ENCODE measurements at places on chromosomes 2 and 18.

- DNase-seq: no peak
Measured at GRCh38 chr2:60966507-60967405, 50.8 kb upstream of the PEX13 start.

GRCh38 chr2:236970656-236971010, 115.1 kb upstream of the COPS8 start:
- DNase-seq: no peak

- no peak for DNase-seq
Measured at GRCh38 chr2:173185437-173185836, 109.8 kb downstream of the MAP3K20 start.

GRCh38 chr2:113187771-113188170, 14.0 kb downstream of the PSD4 start:
- no peak for DNase-seq

- DNase-seq: no peak
Measured at GRCh38 chr18:10231220-10231619, 223.2 kb upstream of the APCDD1 start.

DNA sequence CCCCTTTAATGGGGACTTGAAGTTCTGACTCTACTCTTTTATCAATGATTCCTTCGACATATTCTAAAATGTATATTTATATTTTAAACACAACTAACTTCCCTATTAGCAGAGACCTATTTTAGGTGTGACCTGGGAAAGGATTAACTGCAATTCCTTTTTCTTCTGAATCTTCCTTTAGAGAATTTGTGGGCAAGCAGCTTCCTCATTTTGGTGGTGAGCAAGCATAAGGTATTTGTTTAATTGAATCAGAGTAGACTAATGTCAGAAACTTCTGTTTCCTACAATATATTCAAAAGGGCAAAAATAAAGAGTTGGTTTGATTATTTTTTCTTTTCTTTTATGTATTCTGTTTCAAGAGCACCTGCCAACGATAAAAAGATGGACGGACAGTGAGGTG, 237.0 kb downstream of the IKZF2 start:
- no peak for DNase-seq

GRCh38 chr18:45332871-45333270, 282.4 kb upstream of the SLC14A2 start:
- DNase-seq: no peak

- DNase-seq: peak; percentile 15
Measured at GRCh38 chr2:164542581-164543021, 78.7 kb downstream of the GRB14 start.

GRCh38 chr2:50765146-50765545, 266.8 kb downstream of the NRXN1 start:
- no peak for DNase-seq

GRCh38 chr2:174172802-174173355, 75.5 kb downstream of the OLA1 start:
- DNase-seq: no peak

GRCh38 chr2:213022987-213023386, 128.4 kb downstream of the IKZF2 start:
- DNase-seq: no peak
